GM23338 (cell line): ENCODE measurements at places on chromosomes 7 and 10. TPM values are rescaled to one million over a fixed set of nuclear protein-coding genes. Genes with fewer than 3 reads are reported as not detected.

- peaks cover 36% of the 10 kb centered on the region for H3K4me1 ChIP-seq
- DNase-seq = peak; percentile 35
- H3K27ac ChIP-seq = peak overlapping the region; percentile 48
- no peaks in the 10 kb centered on the region for H3K27me3 ChIP-seq
- no peaks in the 10 kb centered on the region for H3K36me3 ChIP-seq
Observed at GRCh38 chr10:61135276-61135721, 191.3 kb upstream of the RHOBTB1 start.

DNA sequence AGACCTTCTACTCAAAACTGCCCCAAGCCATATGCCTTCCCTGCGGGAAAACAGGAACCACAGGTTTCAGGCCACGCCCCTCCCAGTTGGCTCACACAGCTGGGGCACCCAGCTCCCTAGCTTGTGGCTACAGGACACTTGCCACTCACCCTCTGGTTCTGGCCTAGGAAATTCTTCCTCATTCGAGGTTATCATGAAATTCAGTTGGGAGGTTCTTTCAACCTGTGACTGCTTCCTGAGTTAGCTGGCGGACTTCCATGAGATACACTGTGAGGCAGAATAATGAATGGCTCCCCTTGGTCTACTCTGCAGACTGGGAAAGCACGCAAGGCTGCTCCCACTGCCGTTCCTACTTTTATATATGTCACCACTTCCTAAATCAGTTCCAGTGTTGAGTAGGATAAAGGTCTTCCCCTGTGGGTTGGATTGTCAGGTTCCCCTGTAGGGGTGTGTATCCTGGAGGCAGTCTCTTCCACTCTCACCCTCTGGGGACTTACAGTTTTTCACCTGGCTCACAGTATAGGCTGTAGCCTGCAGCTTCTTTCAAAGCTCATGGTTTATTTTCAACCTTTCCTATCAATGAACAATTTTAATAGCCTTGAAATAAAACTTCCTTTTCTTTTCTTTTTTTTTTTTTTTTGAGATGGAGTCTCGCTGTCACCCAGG is 37.0 kb downstream of the GPR22 start:
- H3K27ac ChIP-seq = no peak overlapping the region
- H3K36me3 ChIP-seq = no peaks in the 10 kb centered on the region
- no peaks in the 10 kb centered on the region for H3K27me3 ChIP-seq

DNA sequence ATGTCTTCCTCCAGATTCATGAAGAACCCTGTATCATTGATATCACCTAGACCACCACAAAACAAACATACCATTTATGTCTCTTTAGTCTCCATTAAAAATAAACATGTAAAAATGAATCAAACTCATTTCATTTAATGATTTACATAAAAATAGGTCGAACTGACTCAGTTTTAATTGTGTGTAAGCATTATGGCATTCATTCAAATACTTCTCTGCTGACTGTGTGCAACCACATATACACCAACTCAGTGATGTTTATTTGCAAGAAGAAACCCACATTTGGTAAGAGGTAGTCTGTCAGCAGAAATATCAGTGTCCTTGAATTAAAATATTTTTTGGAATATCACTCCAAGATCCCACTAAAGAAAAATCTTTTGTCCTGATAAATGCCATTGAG is 30.5 kb downstream of the ABCB1 start:
- H3K4me3 ChIP-seq = no peak overlapping the region
- H3K27me3 ChIP-seq = no peaks in the 10 kb centered on the region
- H3K4me1 ChIP-seq = no peaks in the 10 kb centered on the region
- no peak overlapping the region for H3K27ac ChIP-seq
- no peak for DNase-seq

DNA sequence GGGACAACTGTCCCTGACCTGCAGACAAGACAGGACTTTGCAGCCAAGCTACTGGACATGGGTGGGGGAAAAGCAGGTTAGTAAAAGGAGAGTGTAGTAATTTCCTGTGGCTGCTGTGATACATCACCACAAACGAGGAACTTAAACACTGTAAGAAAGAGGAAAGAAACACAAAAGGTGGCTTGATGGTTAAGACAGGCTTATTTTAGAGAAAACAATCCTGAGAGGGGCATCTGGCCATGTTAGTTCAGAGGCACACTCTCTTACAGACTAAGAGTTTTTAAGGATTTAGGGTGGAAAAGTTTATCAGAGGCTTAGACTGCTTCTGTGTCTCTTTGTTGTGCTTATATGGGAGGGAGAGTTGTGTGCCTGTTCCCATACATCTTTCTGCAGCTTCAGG is 667.0 kb downstream of the TYW1 start:
- H3K4me3 ChIP-seq = no peak overlapping the region
- H3K4me1 ChIP-seq = no peaks in the 10 kb centered on the region
- no peak overlapping the region for H3K27ac ChIP-seq
- no peaks in the 10 kb centered on the region for H3K27me3 ChIP-seq
- peak; percentile 0 for DNase-seq

- H3K36me3 ChIP-seq = no peaks in the 10 kb centered on the region
- H3K27me3 ChIP-seq = no peaks in the 10 kb centered on the region
- no peak overlapping the region for H3K4me3 ChIP-seq
- DNase-seq = no peak
Observed at GRCh38 chr10:111119637-111120036, 42.8 kb downstream of the ADRA2A start.

DNA sequence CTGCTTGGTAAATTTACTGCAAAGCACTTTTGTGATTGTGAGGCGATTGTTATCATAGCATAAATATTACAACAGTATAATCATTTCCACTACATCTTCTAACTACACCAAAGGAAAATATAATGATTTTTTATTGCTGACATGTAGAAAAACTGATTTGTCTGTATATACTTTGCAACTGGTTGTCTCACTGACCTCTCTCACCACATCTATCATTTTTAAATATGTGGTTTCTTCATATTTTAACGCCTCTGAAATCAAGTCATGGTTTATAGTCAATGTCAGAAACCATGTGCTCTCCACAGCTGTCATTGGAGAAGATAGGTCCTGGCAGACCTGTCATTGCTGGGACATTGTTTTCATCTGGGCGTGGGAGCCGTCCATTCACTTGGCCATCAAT is 315.4 kb upstream of the KLF6 start:
- no peaks in the 10 kb centered on the region for H3K27me3 ChIP-seq
- no peak for DNase-seq
- no peak overlapping the region for H3K27ac ChIP-seq
- no peak overlapping the region for H3K4me3 ChIP-seq

GRCh38 chr10:34272316-34272715 is 542.8 kb downstream of the PARD3 start:
- H3K4me1 ChIP-seq = no peaks in the 10 kb centered on the region
- H3K36me3 ChIP-seq = no peaks in the 10 kb centered on the region
- no peak overlapping the region for H3K4me3 ChIP-seq

- no peak overlapping the region for H3K4me3 ChIP-seq
- no peak overlapping the region for H3K27ac ChIP-seq
- no peaks in the 10 kb centered on the region for H3K27me3 ChIP-seq
- peak; percentile 71 for DNase-seq
- peaks cover 16% of the 10 kb centered on the region; the same call in 1 of the 2 replicates for H3K4me1 ChIP-seq
Observed at GRCh38 chr10:59970396-59971368, 64.3 kb upstream of the CCDC6 start.

DNA sequence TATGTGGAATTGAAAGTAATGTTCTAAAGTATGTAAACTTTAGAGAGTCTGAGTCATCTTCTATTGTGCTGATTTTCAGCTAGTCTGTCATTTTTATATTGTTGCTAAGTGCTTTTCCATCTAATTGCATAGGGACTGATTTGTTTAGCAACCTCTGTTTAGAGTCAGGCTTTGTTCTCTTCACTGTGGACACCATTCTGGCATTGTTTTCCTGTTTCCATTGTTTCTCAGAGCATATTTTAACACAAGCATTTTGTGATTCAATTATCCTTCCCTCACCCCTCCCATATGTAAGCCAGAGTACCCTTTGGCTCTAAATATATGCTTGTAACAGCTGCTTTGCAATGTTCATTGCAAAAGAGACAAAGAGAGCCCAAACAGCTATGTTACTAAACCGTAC is 748.4 kb upstream of the PHF14 start:
- H3K4me3 ChIP-seq = no peak overlapping the region
- H3K4me1 ChIP-seq = no peaks in the 10 kb centered on the region; the same call in 1 of the 2 replicates
- H3K27ac ChIP-seq = no peak overlapping the region
- no peak for DNase-seq

GIMAP6 gene
- not detected in 2 replicates for total RNA-seq

KLF14 gene
- not detected in 2 replicates for total RNA-seq

SLC18A3 gene
- total RNA-seq = 0.12 TPM in 1 of 2 replicates, not detected in the other

AFAP1L2 gene
- total RNA-seq = 6.5 and 7.3 TPM in 2 replicates
